ENCODE measurements at places on chromosomes 7 and 10.

- DNase-seq, result no peak
Observed at GRCh38 chr7:149722356-149722957, 50.9 kb downstream of the ZNF467 start.

GRCh38 chr10:96832721-96833219 is 672 bp downstream of the LCOR start:
- DNase-seq, result peak; percentile 71

GRCh38 chr7:54166419-54166818 is 375.8 kb upstream of the VSTM2A start:
- no peak for DNase-seq

GRCh38 chr7:98294798-98295382 is 13.4 kb downstream of the BRI3 start:
- DNase-seq, result no peak

DNA sequence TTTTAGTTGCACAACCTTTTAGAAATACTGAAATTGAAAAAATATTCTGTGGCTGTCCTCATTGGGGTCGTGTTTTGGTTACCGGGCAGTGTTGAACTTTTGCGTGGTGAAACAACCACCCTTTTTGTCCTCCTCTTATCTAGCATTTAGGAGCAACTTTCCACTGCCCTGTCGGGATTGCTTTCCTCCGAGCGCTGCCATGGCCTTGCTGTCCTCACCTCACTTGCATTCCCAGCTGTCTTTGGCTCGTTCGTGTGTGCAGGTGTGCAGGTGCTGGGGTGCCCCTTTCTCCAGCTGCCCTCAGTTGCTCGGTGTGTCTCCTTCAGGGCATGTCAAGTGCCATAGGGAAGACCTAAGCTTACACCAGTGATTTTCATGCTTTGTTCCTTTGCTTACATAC is 116.9 kb upstream of the GJD4 start:
- no peak for DNase-seq

GRCh38 chr7:105691082-105691679 is 109.9 kb upstream of the EFCAB10 start:
- DNase-seq, result no peak

GRCh38 chr10:96333101-96333500 is 25.7 kb downstream of the OPALIN start:
- no peak for DNase-seq

DNA sequence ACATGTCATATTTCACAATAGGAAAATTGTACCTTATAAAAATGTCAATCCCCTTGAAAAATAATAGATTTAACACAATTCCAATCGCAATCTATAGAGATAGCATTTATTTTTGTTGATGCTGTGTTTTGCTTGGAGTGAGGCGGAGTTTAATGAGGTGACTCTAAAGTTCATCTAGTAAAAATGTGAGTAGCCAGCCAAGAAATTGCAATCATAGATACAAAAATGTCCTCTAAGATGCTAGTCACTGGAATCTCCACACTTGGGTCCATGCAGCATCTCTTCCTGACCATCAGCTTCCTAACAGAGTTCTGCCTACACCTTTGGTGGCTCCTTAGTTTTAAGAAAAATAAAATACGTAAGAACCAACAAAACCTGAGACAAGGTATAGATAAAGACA is 44.9 kb downstream of the GLI3 start:
- no peak for DNase-seq

DNA sequence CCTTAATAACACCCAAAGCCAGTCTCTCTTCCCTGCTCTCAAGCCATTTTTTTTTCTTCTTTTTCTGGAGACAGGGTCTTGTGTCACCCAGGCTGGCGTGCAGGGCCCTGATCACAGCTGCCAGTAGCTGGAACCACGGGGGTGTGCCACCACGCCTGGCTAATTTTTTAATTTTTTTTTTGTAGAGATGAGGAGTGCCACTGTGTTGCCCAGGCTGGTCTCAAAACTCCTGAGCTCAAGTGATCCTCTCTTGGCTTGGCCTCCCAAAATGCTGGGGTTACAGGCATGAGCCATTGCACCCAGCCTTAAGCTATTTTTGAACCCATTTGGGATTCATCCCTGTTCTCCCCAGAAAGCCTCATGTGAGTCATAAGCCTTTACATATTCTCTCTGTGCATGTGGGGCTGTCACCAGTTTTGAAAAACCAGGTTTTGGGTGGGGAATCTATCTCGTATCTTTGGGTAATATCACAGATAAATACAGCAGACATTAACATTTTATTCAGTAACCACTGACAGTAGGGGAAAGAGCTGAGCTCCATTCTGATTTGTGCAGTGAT is 15.5 kb downstream of the ZNF487 start:
- no peak for DNase-seq

GRCh38 chr7:155831807-155832524 is 19.7 kb upstream of the SHH start:
- no peak for DNase-seq

GRCh38 chr7:20697351-20697750 is 81.9 kb downstream of the ABCB5 start:
- DNase-seq, result no peak

DNA sequence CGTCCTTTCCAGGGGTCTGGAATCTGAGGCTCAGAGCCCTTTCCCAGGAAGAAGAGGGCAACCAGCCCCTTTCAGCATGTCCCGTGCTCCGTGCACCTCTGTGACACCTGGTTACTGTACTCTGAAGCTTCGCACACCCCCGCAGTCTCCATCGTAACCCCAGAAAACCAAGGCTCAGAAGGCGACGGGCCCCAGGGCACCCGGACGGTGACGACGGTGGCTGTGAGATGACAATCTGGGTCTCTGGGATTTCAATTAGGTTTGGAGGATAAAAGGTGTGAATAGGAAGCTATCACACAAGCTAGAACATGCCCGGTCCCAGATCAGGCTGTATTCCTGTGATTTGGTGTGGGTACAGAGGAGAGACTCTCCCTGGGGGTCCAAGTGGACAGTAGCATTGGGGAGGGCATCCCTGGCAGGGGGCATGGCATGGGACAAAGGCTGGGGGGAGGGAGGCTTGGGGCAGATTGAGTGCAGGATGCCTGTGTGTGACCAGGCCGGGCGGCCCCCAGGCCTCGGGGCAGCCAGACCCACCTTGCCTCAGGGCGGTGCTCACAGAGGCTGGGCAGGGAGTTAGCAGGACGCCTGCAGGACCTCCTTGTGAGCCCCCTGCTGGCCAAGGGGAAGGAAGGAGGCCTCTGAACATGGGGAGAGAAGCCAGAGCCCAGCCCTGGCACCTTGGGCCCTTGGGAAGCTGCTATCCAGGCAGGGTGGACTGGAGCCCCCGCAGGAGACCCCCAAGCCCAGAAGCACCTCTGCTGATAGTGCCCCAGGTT is 23.4 kb upstream of the PSMG3 start:
- DNase-seq, result no peak

DNA sequence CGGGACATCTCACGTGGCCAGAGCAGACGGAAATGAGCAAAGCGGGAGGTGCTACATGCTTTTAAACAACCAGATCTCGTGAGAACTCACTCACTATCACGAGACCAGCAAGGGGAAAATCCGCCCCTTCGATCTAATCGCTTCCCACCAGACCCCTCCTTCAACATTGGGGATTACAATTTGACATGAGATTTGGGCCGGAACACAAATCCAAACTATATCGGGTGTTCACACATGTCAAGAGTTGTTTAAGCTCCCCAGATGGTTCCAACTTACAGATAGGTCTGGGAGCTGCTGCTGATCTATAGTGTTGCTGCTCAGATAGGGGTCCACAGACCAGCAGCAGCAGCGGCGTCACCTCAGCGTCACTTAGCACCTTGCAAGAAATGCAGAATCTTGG is 194.9 kb downstream of the GPAM start:
- no peak for DNase-seq

DNA sequence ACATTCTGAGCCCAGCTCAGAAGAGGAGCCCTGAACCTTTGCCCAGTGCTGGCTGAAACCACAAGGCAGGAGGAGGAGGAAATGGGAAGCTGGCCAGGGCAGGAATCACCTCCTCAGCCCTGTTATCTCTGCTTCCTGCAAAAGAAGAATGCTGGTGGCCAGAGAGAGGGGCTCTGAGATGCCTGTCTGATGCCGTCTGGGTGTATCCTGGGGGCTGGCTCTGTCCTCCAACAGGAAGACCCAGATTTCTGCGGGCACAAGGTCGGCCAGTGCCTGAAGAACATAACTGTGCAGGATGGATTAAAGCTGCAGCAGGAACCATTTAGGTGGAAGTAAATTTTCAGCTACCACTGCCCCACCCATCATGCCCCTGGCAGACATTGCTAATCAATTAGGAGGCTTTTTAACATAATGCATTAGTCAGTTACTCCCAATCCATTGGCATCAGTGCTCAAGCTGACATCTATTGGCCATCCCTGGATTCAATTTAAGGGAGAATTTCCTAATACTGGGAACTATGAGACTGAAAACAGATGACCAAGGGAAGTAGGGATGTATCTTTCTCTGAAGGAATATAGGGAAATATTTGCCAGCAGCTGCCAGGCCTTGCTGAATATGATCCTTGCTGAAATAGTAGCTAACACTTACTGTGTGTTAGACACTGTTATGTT is 67.7 kb downstream of the COL13A1 start:
- DNase-seq, result no peak

DNA sequence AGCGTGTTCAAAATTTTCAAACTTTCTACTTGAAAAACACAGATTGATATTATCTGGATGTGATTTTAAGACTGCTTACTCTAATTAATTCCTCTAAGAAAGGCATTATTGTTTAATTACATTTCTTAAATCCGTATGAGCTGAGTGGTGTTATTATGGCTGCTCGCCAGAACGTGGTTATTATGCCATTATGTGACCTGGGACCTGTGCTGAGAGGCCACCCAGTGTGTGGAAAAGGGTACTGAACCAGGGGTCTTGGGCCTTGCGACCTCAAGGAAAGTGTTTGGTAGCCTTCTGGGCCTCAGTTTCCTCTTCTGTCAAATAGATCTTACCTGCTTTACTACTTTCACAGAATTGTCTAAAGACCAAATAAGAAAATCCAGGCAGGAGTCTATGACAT is 15.4 kb downstream of the LGI1 start:
- DNase-seq, result no peak

GRCh38 chr10:21518149-21518640 is 7.3 kb downstream of the SKIDA1 start:
- DNase-seq, result no peak

- DNase-seq, result no peak
Observed at GRCh38 chr10:20110125-20111100, 294.2 kb downstream of the PLXDC2 start.

- no peak for DNase-seq
Observed at GRCh38 chr10:100333661-100334440, 3.8 kb upstream of the PKD2L1 start.

DNA sequence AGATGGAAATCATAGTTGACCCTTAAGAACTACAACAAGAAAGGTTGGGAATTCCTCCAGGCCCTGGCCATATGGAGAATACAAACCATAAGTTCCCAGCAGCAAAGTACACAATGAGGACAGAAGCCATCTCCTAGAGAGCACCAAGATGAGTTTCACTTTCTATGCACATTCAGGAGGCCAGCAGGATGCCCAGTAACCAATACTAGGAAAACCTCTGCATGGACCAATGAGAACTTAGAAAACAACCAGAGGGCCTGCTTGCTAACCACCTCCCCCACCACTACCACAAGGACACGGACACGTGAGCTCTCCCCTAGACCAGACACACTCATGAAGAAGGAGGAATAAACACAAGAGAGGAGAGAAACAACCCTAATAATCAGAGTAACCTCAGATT is 56.3 kb downstream of the IFIT5 start:
- no peak for DNase-seq

DNA sequence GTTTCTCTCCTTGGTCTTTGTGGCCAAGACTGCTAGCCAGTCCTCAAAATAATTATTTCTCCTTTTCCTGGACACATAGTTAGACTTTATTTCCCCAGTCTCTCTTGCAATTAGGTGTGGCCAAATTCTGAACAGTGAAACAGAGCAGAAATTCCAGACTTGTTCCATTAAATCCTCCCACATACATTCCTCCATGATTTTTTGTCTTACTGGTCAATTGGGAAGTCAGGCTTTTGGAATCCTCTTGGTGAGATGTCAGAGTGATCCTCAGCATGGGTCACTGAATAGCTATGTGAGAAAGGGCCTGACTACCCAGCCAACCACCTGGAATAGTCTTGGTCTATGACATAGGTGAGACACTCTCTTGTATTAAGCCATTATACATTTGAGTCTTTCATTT is 164.2 kb downstream of the DGKI start:
- no peak for DNase-seq

DNA sequence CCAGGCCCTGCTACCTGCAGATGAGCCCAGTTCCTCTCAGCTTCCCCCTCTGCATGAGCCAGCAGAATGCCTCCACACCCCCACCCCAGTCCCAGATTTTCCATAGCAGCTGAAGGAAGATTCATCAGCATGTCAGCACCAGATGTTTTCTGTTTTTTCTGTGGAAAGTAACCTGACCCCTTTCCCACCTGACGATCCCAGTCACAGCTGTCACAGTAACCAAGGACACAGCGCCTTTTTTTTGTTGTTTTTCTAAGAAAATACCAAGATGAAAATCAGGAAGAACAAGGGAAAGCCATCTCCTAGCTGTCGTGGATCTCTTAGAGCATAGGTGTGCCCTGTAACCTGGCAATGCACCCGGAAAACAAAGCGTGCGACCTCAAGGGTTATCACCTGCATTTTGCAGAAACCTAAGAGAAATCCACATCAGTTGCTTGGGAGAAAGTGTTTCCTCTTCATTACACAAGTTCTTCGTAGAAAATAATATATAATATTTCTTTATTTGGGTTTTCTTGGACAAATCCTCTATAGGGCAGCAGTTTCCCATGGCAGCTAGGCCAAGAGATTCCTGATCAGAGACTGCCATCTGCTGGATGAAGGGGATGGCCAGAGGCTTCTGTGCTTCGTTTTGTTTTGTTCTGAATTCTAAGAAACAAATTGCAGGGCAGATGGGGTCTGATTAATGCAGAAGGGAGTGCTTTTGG is 401.9 kb downstream of the TNS3 start:
- DNase-seq, result no peak

- DNase-seq, result no peak
Observed at GRCh38 chr10:48981310-48981907, 41.8 kb upstream of the LRRC18 start.

- no peak for DNase-seq
Observed at GRCh38 chr7:115292381-115292780, 370.5 kb downstream of the MDFIC start.

- no peak for DNase-seq
Observed at GRCh38 chr7:130099331-130099730, 29.0 kb downstream of the KLHDC10 start.

GRCh38 chr10:104894681-104895080 is 253.6 kb downstream of the SORCS3 start:
- DNase-seq, result no peak

DNA sequence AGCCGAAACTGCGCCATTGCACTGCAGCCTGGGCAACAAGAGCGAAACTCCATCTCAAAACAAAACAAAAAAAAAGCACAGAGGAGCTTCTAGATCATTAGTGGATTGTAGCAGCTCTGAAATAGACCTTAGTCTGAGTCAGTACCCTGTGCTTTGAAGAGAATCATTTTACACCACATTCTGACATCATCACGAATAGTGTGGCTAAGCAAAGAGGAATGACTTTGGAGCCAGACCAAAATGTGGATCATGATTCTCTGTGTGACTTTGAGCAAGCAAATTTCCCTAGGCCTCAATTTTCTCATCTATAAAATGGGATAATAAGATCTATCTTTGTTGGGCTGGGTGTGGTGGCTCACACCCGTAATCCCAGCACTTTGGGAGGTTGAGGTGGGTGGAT is 618.9 kb downstream of the CALN1 start:
- DNase-seq, result no peak
